ENCODE measurements at places on chromosomes 1 and 21.
A peak's percentile ranks its signal among the peaks of the same experiment; 100 is the strongest.

GRCh38 chr1:56979986-56980755, 14.4 kb upstream of the C8B start:
- DNase-seq = no peak

DNA sequence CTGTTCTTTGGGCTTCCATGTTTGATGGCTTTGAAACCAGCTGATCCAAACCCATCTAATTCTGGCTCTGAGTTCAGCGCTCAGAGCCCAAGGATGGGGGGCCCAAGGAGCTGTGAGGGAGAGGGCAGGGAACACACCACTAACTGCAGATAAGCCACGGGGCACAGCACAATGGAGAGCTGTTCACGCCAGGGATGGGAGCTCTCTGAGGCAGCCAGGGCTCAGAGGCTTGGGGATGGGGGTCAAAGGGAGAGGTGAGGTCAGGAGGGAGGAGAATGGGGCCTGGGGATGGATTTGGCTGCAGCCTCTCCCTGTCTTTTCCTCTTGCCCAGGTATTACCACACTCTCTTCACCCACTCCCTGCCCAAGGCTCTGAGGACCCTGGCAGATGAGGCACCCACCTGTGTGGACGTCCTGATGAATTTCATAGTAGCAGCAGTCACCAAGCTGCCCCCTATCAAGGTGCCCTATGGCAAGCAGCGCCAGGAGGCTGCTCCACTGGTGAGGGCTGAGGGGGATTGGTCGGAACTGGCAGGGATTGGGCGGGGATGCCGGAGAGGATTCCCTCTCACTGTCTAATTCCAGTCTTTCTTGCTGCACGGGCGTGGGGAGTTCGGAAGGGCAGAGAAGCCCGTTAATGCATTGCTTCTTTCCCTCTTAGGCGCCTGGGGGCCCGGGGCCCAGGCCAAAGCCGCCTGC, 11.3 kb downstream of the SLC30A2 start:
- DNase-seq = no peak

GRCh38 chr1:201450721-201451291, 18.2 kb downstream of the PHLDA3 start:
- DNase-seq = no peak

GRCh38 chr21:45639206-45640000, 4.1 kb upstream of the PCBP3 start:
- no peak for DNase-seq

- DNase-seq = no peak
Measured at GRCh38 chr1:22413799-22414198, 37.9 kb upstream of the ZBTB40 start.

- no peak for DNase-seq
Measured at GRCh38 chr1:97186381-97186780, 464.8 kb downstream of the PTBP2 start.

- peak; percentile 79 for DNase-seq
Measured at GRCh38 chr1:159854693-159855192, 7.7 kb downstream of the VSIG8 start.

- no peak for DNase-seq
Measured at GRCh38 chr1:225823811-225824261, 13.9 kb downstream of the EPHX1 start.

DNA sequence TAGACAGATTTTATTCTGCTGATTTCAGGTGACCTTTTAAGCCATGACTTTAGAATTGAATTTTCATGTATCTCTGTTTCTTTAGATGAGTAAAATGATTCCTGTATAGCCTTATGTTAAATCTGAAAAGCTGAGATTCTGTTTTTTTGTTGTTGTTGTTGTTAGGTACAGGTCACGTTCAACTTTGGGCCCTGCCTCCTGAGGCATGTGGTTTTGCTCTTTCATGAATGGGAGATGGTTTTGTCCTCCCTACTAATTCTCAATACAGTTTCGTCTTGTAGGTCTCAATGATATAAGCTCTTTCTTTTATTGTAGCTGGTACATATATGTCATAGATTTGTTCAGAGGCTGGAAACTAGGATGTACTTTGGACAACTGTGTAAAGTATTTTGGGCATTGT, 79.6 kb downstream of the CDC14A start:
- DNase-seq = no peak

- DNase-seq = no peak
Measured at GRCh38 chr21:38027901-38028498, 111.7 kb upstream of the KCNJ6 start.

DNA sequence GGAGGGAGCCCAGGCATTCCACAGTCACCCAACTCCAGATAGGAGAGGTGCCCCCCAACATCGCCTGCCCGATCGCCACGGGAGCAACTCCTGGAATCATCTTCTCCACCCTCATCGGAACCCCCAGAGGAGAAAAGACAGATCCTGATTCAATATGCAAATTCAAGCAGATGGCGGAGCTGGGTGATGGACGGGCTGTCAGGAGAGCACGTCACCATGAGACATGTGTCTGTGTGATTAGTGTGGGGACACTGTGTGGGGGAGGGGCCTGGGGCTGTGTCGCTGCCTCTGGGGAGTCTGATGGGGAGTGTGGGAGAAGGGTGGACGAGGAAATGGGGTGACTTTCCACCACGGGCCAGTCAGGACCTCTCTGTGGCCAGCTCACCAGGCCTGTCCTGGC, 90.2 kb upstream of the CSF3R start:
- DNase-seq = no peak

DNA sequence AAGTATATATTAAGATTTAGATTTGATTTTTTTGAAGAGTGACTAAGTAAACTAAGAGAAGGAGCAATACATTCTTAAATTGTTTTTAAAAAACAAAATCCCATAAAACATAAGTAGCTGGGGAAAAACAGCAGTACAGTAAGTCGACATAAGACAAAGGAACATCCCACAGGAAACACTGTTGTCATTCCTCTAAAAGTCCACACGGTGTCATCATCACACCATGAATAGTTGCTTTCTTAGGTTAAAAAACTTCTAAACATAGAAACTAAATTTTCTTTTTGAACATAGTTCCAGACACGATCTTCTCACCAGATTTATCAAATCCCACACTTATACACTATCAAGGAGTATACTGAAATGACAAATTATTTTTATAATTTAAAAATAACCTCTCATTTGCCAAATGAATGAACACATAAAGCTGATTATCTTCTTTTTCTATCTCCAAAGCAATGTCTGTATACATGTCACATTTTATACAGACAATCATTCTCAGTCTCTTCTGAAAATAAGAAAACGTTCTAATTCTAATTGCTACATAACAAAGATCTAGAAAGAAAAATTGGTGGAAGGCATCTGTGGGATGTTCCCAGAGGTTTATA, 15.8 kb downstream of the ODF2L start:
- no peak for DNase-seq

GRCh38 chr1:91015794-91016550, 5.9 kb downstream of the ZNF644 start:
- DNase-seq = no peak

- no peak for DNase-seq
Measured at GRCh38 chr1:147581459-147581858, 40.2 kb downstream of the BCL9 start.

GRCh38 chr1:44408632-44409602, 3.9 kb downstream of the RNF220 start:
- DNase-seq = no peak

DNA sequence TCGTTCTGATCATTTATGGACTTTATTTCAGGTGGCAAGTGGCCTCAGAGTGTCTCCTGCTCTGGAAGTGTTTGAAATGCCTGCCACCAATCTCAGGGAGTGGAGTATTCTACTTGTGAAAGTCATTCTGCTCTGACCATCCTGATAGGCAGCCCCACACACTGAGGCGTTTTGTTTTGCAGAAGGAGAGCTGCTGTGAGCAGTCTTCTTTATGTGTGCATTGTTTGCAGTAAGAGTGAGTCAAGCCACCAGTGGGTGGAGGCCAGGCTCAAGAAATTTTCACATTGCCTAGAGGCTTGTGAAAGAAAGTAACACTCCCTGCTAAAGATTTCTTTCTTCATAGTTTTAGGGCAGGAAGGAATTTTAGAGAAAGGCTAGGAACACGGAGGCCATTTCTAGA, 204.4 kb downstream of the SLC35F3 start:
- no peak for DNase-seq

All from CD4-positive, alpha-beta T cell treated with Interleukin-15 for 1 hour (primary cell).